ENCODE measurements at places on chromosomes 11 and 22.

DNA sequence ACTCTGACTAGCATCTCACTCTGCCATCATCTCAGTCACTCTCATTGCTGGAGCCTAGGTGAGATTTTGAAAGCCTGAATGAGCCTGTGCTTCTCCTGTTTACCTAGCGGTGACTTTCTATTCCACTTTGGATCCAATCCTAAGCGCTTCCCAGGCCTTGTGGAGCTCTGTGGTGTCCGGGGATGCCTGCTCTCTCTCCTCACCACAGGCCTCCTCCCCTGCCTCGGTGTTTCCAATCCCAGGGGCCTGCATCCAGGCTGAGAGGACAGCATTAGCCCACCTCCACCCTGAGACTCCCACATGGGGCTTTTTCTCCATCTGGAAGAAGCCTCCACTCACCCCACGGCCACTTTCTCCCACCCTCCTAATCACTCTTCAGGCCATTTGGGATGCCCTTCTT is 380.3 kb downstream of the NTM start:
- DNase-seq, result no peak

DNA sequence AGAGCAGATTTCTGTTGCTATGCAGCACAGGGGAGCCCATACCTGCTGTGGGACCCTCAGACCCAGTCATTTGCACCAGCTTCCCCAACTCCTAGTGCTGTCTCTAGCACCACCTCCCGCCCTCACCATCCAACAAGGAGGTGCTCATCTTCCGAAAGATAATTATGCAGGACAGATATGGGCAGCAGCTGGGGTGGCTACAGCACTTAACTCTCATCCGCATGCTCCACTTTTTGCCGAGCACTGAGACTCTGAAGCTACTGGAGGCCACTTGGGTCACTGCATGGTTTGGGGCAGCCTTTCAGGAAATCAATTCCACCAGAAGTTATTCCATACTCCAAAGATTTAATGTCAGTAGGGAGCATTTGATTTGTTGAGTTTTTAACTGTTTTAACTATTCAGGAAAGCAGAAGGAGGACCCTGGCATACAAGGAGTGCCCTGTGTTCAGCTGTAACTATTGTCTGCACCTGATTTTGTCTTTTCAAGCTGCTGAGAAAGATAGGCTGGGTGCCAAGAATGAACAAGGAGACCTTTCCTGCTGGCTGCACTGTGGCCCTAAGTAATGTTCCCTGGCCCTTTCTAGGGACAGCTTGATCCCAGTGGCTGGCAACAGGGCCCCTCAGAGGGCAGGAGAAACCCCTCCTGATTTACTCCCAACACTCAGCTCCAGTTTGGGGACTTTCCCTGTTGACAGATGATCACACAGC is 67.3 kb upstream of the CSNK2A3 start:
- no peak for DNase-seq

- DNase-seq, result no peak
These were observed 352.2 kb upstream of the CTSC start for GRCh38 chr11:88689548-88690240.

GRCh38 chr11:6663794-6664469 is 8.3 kb upstream of the DCHS1 start:
- no peak for DNase-seq

GRCh38 chr22:46894851-46895640 is 132.6 kb downstream of the TBC1D22A start:
- no peak for DNase-seq

- DNase-seq, result no peak
These were observed 62.5 kb downstream of the MACROD1 start for GRCh38 chr11:64103277-64103985.

GRCh38 chr11:92890846-92891245 is 78.6 kb upstream of the MTNR1B start:
- DNase-seq, result no peak

DNA sequence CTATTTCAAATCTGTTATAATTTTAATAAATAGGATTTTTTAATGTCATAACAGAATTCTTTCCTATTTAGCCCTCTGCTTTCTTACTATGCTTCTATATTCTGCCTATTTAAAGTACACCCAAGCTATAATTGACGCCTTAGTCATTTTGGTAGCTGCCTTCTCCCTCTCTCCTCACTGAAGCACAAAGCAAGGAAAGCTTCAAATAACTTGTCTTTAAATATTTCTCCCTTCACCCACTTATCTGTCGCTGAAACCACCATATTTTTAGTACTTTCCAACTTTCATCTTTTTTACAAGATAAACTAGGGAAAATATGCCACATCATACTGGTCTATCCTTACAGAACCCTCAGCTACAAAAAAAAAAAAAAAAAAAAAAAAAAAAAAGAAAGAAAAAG is 127.9 kb downstream of the ENTHD1 start:
- DNase-seq, result no peak

GRCh38 chr11:60926500-60926899 is 2.2 kb downstream of the TMEM132A start:
- DNase-seq, result no peak

GRCh38 chr22:22431271-22432220 is 77.0 kb downstream of the ZNF280B start:
- DNase-seq, result no peak

DNA sequence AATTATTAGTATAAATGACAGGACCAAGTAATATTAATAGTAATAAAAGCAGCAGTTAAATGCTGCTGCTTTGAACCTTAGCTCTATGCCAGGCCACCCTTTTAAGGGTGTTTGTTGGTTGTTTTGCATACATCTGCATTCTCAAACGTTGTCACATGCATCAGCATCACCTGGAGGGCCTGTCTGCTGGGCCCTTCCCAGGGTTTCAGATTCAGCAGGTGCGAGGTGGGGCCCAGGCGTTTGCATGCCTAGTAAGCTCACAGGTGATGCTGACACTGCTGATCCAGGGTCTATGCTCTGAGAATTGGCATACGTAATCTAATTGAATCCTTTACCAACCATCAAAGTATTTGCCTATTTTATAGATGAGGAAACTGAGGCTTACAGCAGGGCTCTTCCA is 246.5 kb downstream of the CADM1 start:
- DNase-seq, result no peak

GRCh38 chr11:122100037-122100755 is 15.8 kb downstream of the BLID start:
- no peak for DNase-seq

DNA sequence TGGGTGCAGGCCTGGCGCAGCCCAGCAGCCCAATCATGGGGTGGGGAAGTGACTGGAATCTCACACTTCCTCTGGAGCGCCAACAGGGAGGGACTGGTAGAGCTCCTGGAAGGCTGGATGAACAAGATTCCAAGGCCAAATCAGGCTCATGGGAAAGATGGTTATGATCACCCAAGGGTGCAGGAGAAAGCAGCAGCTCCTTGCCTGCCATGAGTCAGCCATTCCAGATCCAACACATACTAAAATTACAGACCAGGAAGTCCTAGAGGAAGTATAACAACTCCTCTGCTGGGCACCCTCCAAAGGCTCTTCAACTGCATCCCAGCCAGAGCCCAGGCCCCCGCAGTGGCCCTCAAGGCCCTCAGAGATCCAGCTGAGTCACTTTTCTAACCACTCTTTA is 427.3 kb downstream of the TENM4 start:
- DNase-seq, result no peak
